ENCODE measurements at places on chromosomes 11 and 22.
A peak's percentile ranks its signal among the peaks of the same experiment; 100 is the strongest.

- DNase-seq = no peak
Measured at GRCh38 chr11:125344846-125345420, 151.1 kb downstream of the FEZ1 start.

DNA sequence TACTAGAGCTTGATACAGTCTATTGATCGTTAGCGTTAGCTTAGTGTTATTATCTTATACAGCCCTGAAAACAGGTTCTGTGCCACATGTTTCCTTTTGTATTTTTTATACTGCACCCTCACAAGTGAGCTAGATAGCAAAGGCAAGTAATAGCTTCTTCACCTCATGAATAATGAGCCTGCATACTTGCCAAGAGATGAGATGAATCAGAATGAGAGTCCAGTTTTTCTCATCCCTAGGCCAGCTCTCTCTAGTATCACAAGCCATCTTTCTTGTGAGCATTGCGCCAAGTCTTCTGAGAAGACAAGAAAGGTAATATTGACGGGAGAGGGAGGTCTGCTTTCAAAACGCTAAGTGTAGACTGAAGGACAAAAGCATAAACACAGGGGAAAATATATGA is 8.7 kb upstream of the CARD18 start:
- no peak for DNase-seq

GRCh38 chr22:20123366-20124082 is 6.5 kb upstream of the TRMT2A start:
- no peak for DNase-seq

GRCh38 chr11:60915248-60915914 is 1.4 kb downstream of the TMEM109 start:
- peak; percentile 27 for DNase-seq

DNA sequence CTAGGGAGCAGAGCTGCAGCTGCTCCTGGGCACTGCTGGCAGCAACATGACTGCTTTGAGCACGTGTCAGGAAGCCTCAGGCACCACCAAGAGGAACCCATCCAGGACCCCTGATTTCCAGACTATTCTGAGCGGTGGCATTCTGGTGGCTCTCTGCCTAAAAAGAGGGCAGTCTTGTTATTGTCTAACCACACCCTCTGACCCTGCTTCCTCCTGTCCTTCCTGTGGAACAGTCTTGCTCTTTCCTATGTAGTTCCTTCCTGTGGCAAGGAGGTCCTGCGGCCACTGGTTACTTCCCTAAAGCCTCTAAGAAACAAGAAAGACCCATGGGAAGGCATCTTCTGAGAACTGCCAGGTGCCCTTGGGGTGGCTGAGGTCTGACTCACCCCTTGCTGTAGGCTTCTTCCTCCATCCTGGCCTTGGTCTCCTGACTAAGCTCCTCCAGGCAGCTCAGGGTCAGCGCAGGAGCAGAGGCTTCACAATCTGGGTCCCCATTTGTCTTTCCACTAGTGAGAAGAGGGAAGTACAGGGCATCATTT is 13.1 kb upstream of the LYVE1 start:
- peak; percentile 43 for DNase-seq

GRCh38 chr11:6443269-6444003 is 2.6 kb upstream of the HPX start:
- peak; percentile 76 for DNase-seq

DNA sequence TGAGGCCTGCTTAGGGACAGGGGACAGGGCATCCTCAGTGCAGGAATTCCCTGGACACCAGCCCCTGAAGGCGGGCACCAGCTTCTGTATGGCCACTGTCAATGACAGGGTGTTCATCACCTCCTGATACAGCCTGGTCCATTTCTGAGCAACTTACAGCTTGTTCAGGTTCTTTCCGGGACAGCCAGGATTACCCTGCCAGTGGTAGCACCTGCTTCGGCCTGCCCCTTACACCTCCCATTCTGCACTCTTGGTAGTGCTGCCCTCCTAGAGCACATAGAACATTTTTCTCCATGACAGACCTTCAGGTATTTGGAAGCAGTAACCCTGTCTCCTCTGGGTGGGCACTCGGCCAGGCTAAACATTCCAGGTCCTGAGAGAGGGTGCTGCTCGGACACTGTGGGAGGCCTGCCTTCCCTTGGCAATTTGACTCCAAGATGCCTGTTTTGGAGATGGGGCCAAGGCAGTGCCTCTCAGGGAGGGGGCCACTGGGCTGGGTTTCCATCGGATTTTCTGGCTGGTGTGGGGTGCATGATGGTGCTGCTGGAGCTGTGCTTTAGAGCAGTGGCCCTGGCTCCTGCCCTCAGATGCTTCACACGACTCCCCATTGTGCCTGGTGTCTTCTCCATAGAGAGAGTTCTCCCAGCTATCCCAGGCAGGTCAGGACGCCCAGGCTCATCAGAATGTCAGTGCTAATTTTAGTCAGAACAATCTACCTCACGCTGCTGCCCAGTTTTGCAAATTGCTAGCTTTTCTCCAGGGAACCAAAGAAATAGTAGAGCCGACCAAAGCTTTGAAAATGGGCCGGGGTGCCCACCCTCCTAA is 1.2 kb downstream of the GAL3ST3 start:
- no peak for DNase-seq

DNA sequence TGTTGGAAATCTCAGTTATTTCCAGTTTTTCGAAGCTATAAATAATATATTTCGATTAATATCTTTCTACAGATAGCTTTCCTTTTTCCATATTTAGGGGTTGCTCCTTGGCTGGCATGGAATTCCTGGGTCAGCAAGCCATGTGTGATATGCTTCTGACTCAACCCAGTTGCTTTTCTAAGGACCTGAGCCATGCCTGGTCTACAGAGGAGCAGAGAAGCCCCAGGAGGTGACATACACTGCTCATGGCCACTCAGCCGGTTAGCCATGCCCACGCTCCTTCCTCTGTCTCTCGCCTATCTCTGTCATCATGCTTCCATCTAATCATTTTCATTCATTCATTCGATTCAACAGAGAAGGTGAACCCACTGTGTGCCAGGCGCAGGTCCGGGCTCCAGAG is 23.2 kb upstream of the PDGFB start:
- no peak for DNase-seq

GRCh38 chr22:39718921-39719475 is 148.4 kb downstream of the CACNA1I start:
- no peak for DNase-seq

GRCh38 chr22:20130319-20130718 is 1.3 kb upstream of the ZDHHC8 start:
- no peak for DNase-seq

GRCh38 chr11:8392166-8392565 is 128.5 kb upstream of the LMO1 start:
- DNase-seq = no peak

DNA sequence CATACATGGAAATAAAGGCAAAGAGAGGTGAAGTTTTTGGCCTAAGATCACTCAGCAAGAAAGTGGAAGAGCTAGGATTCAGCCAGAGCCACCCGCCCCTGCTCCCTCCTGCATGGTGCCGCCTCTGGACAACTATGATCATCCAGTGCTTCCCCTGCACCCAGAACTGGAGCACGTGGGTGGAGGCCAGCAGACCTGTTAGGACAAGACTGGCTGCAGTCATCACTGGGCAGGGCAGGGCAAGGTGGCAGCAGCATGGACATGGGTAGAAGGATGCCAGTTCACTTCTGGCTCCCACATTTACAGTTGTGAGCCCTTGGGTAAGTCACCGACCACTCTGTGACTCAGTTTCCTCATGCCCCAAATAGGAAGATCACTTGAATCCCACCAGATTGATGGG is 131.0 kb downstream of the FBXO7 start:
- no peak for DNase-seq

GRCh38 chr11:31805629-31806185 is 5.4 kb downstream of the PAX6 start:
- no peak for DNase-seq

- DNase-seq = no peak
Measured at GRCh38 chr11:88535916-88536547, 198.5 kb upstream of the CTSC start.

GRCh38 chr11:68976095-68976494 is 4.7 kb downstream of the MRGPRD start:
- DNase-seq = no peak

GRCh38 chr11:32137869-32138268 is 47.0 kb downstream of the RCN1 start:
- DNase-seq = no peak

- DNase-seq = no peak
Measured at GRCh38 chr11:123590296-123590912, 64.0 kb downstream of the SCN3B start.

DNA sequence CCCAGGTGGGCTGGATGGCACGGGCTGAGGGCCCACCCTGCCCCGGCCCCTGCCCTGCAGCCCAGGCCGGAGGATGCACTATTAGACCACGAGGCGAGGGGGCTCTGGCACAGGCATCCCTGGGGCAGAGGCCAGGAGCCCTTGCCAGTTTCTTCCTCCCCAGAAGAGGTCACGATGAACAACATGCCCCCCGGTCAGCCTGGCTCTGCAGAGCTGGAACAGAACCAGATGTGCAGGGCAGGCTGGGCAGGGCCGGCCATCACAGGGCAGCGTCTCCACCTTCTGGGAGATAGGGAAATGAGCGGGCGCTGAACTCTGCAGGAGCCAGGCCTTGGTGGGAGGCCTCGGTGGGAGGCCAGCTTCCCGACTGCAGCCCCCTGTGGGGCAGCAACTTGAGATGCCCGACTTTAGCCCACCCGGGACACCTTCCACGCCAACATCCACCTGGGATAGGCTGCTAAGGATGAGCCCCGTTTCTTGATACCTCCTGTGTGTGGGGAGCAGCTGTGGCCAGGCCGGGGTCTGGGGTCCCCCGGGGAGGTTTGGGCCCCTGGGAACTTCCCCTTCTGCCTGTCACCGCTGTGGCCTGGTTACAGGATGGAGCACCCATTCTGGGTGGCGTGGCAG is 21.8 kb upstream of the GNB1L start:
- DNase-seq = no peak

- no peak for DNase-seq
Measured at GRCh38 chr11:36451045-36451444, 59.0 kb downstream of the TRAF6 start.

DNA sequence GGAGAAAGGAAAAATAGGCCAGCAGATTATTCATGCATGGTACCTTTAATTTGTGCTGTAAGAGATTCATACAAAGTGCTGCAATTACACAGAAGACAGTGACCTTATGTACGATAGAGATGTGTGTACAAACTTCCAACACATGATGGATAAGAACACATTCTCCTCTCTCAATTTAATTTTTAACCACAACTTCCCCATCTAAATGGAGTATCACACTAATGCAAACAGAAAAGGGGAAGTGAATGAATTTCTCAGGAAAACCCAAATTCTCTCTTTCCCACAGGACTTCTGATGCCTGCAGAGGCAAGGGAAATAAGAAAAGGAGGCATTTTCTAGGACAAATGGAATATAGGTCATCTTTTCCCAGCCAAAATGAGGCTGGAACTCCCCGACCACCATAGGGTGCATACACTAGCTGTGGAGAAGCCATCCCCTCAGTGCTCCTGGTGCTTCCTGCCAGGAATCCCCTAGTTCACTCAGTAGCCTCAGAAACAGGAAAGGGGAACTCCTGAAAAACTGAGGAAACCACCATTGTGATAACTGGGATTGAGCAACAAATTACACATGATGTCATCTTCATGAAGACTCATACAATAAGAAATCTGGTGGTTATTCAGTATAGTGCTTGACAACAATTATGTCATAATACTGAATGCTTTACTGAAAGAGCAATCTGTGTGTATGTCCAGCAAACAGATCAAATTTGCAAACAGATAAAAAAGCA is 22.4 kb downstream of the MMP10 start:
- no peak for DNase-seq

DNA sequence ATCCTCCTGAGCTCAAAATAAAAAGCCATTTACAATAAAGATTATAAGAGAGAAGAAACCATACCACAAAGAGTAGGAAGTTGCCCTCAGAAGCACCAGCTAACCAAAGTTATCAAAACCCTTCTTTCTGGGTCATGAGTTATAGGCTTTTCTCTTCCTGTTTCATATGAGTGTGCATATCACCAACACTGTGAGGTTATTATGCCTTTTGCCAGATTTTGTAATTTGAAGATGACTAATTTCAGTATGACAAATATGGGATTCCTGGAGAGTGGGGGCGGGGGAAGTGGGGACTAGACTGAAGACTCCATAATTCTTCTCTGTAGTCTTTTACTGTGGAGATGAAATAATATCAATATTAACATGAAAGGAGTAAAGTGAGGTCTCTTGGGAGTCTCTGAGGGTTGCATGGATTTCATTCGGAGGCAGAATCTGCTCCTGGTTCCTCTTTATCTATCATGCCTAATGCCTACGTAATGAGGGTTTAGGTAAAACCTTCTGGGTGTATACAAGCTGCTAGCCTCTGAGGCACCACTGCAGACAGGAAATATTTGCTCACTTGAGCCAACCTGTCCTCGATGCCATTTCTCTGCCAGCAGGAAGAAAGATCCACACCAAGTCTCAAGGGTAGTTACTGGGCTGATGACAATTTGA is 2.1 kb downstream of the LPXN start:
- no peak for DNase-seq

GRCh38 chr11:72553706-72554105 is 119.4 kb upstream of the CLPB start:
- DNase-seq = peak; percentile 36

DNA sequence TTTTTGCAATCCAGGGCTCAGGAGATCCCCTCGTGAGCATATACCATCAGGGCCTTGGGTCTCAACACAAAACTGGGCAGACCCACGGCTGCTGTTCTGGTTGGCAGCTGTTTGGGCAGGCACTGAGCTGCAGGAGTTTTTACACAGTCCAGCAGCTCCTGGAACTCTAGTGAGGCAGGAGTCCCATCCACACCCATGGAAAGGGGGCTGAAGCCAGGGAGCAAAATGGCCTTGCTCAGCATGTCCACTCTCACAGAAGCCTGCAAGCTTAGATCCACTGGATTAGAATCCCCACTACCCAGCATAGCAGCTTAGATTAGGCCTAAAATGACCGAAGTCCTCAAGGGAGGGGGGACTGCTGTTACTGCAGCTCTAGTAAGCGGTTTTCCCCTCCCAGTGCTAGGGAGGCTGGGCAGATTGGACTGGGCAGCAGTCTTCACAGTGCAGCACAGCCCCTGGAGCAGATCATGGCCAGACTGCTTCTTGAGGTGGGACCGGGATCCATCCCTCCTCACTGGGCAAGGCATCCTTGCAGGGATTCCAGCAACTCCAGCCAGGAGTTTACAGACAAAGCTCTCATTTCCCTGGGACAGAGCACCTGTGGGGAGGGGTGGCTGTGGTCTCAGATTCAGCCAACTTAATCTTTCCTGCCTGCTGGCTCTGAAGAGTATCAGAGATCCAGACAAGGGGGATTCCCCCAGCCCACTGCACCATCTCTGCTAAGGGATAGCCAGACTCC is 36.4 kb upstream of the CARD16 start:
- no peak for DNase-seq

DNA sequence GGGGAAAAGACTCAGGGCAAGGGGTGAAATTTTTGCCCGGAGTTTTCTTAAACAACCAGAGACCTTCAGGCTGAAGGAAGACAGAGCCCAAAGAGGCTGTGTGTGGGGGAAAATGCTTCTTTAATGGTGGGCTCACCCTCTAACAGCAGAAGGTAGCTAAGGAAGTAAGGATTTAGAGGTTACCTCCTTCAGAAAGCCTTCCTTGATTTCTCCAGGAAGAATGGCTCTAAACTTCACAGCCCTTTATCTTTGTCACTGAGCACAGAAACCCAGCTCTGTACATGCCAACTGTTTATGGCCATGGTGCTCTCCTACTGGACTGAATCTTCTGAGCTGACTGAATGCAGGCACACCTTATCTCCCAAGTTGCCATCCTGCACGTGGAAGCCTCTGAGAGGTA is 196.0 kb downstream of the TENM4 start:
- no peak for DNase-seq

- no peak for DNase-seq
Measured at GRCh38 chr11:129145276-129145675, 46.8 kb downstream of the ARHGAP32 start.

Data from K562 (cell line).